ENCODE measurements at places on chromosomes 2 and 18.

DNA sequence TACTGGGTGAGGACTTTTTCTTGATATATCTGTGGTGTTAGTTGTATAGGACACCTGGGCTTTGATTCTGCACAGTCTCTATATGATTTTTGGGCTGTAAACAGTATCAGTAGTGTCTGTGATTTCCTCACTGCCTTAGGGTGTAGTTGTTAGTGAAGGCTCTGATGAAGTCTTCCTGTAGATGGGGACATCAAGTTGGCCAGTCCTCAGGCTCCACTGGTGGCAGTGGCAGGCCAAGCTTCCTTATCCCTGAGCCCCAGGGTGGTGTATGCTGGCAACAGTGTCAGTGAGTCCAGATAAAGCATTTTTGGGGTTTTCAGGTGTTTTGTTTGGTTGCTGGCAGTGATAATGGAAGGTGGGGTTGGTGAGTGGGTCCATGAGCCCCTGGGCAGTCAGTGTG is 961.4 kb downstream of the DSC3 start:
- DNase-seq, result no peak

DNA sequence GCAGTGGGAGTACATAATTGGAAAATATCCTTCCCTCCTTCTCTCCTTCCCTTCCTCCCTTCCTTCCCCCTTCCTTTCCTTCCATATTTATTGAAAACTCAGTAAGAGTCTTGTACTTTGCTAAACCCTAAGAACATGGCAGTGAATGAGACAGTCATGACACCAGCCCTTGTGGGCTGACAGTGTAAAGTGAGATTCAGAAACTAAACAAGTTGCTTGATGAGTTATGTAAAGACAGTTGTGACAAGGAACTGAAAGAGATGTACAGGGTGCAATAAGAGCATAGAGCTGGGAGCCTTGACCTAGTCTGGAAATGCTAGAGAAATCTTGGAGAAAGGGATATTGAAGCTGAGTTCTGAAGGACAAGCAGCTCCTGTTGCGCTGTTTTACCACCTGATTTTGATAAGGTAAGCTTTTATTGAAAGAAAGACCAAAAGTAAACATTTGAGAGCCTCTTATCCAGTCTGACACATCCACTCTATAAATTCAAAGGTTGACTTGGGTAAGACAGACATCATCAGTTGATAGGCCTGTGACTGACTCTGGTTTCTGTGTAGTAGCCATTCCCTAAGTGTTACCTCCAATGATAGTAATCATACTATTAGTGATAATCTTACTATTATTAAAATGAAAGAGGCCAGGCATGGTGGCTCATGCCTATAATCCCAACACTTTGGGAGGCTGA is 66.5 kb upstream of the SKOR2 start:
- no peak for DNase-seq

GRCh38 chr2:24816884-24817283 is 23.7 kb downstream of the CENPO start:
- no peak for DNase-seq

- no peak for DNase-seq
These were observed 409.5 kb upstream of the REG3G start for GRCh38 chr2:78615956-78616355.

GRCh38 chr2:107817378-107817777 is 9.3 kb upstream of the RGPD4 start:
- no peak for DNase-seq

DNA sequence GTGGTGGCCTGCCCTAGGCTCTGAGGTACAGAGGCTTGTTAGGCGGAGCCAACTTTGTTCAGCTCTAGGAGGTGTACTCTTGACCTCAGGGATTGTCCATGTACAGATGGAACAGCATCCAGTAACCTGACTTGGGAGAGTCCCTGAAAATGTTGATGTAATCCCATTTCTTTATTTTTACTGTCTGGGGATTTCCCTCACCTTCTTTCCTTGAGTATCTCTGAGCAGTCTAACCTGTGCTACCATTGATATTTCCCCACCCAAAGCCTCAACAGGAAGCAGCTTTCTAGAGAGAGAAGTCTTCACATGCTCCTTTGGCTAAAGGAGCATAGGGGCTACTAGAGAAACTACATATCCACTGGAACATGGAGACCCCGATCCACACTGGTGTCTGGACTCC is 10.4 kb downstream of the IL36A start:
- DNase-seq, result no peak

DNA sequence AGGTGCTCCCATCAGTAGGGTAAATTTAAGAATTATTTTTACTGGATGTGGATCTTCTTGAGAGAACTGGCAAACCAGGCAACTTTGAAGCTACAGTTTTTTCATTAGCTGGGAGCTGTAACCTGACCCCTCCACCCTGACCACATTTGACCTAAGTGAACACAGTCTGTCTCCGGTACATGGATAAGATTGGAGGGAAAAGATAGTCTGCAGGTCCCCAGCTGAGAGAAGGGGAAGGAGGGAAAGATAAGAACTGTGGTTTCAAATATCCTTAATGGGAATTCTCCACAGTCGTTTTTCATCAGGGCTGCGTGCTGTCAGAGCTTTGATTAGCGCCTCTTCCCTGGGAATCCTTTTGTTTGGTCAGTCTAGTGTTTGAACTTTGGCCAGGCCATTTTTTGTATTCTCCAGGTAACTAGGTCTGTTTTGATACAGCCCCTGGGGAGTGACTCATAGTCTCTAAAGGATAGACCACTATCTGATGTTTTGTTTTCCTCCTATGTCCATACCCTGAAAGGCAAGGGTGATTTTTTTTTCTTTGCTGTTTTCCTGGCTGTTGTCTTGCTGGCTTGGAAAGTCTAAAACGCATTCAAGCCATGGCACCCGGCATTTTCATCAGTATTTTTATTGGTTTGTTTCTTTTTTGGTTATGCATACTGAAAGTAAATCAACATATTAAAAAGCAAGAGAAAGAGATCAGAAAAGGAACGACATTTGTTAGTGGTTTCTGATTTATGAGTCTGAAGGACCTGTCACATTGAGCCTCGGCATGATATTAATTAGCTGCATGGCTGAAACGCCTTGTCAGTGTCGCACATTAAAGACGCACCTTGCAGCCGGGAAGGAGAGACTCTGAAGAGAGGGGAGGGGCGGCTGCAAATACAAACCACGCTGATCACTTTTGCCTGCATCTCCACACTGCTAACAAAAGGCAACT is 183.4 kb upstream of the FN1 start:
- no peak for DNase-seq

DNA sequence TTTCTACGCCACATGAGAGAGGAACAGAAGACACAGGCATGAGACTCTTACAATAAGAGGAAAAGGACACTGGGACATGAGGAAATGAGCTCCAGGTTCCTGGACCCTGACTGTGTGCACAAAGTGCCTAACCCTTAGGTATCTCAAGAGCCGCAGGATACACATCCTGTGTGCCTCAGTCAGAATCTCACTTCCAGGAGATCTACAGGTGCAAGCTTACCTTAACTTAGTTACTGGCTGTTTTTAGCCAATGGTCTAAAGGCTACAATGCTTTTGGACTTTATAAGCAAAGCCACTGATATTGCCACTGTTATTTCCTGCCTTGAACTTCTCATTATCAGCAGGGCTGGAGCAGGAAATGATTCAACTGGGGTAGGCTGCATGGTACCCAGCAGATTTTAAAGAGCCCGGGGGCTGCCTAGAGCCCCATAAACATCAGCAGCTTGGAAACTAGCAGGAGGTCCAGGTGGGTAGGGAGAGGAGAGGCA is 254.4 kb downstream of the ZNF521 start:
- DNase-seq, result no peak

- no peak for DNase-seq
These were observed 3.9 kb downstream of the GYPC start for GRCh38 chr2:126659562-126660467.

- DNase-seq, result no peak
These were observed 81.3 kb downstream of the CERKL start for GRCh38 chr2:181575650-181576025.

- DNase-seq, result no peak
These were observed 10.2 kb downstream of the DSG4 start for GRCh38 chr18:31386741-31387140.

DNA sequence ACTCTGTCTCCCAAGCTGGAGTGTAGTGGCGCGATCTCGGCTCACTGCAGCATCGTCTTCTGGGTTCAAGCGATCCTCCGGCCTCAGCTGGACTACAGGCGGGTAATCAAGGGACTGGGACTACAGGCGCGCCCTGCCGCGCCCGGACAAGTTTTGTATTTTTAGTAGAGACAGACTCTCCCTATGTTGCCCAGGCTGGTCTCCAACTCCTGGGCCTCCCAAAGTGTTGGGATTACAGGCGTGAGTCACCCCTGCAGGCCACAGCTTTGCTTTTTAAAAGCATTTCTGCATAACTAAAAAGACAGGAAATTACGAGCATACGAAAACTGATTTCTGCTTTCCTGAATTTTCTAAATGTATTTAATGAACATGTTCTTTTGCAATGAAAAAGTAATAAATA is 916 bp upstream of the OSBPL1A start:
- no peak for DNase-seq

DNA sequence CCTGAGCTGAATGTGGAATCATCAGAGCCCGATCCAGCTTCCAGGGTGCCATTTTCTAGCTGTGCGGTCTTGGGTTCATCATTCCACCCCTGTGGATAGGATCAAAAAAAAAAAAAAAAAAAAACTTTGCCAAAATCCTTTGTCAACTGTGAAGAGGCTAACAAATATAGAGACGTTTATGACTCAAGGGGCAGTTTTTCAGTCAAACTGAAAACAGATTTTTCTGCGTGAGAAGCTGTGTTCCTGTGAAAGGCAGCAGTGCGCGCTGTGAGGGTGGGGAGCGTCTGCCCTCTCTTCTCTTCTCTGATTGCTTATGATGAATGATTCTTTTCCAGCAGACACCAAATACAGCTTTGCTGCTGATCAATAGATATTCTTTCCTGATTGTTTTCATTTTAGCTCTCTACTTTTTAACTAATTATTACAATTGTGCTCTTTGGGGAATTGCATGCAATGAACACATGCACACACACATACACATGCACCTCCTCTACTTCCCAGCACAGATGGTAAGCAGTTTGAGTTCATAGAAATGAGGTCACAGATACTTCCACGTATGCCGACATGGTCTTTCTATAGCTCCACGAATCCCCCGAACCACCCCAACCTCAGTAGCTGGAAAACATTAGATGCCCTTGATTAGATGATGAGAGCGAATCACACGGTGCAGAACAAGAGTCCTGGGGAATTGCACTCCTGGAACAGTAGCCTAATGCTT is 175.4 kb downstream of the NRP2 start:
- no peak for DNase-seq

DNA sequence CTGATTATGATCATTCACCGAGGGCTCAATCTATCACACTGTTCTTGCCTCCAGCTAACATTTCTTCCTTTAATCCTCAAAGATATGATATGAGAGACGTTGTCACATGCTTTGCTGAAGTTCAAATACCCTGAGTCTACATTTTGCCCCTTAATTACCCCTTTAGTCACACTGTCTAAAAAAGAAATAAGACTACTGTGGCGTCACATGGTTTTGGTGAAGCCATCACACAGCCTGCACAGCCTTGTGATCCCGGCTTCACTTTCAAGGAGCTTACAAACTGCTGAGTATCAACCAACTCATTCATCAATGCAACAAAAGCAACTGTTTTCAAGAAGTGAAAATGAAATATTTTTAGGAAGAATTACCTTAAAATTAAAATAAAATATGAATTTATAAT is 31.9 kb upstream of the SOCS6 start:
- DNase-seq, result no peak

DNA sequence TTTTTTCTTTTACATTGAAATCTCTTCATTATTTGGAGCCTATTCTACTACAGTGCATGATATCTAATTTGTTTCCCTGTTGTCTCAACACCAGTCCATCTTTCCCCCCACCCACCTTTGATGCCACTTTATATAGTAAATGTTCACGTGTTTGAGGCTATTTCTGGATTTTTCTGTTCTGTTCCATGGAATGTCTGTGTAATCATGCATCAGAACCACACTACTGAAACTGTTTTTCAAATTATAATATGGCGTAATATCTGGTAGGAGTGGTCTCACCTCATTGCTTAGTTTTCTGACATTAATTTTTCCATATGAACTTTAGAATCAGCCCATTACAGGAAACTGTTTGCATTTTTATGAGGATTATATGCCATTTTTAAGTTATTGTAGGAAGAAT is 19.1 kb upstream of the NARS1 start:
- DNase-seq, result no peak

- peak; percentile 54 for DNase-seq
These were observed 1.3 kb upstream of the PRKCE start for GRCh38 chr2:45649858-45650811.

DNA sequence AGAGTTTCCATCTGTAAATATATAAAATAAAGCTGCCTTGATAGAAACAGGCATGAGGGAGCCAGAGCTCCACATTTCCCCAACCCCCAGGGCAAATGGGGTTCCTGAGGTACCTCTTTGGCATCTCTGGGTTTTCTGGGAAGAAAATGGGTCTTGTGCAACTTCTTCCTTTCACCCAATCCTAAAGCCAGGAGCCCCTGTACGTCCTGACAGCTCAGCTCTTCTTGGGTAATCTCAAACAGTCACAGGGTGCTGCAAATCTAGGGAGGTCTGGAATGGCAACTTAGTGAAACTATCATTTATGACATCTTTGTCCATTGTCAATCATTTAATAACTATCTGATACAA is 36.6 kb upstream of the STAT1 start:
- no peak for DNase-seq

DNA sequence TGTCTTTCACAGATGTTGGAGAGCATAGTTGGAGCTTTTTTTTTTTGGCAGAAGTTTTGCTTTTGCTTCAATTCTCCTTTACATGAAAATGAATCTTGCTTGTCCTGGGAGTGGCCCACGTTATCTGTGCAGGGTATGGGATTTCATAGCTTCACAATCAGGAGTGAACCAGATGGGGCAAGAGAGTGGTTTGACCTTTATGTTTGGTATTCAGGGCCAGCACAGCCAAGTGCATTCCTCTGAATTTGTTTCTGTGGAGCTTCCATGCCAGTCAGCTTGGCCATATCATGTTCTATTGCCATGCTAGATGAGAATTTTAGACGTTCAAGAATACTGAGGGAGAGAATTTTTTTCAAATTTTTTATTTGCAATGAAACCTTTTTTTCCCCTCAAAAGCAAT is 116.6 kb downstream of the PRPF40A start:
- no peak for DNase-seq

DNA sequence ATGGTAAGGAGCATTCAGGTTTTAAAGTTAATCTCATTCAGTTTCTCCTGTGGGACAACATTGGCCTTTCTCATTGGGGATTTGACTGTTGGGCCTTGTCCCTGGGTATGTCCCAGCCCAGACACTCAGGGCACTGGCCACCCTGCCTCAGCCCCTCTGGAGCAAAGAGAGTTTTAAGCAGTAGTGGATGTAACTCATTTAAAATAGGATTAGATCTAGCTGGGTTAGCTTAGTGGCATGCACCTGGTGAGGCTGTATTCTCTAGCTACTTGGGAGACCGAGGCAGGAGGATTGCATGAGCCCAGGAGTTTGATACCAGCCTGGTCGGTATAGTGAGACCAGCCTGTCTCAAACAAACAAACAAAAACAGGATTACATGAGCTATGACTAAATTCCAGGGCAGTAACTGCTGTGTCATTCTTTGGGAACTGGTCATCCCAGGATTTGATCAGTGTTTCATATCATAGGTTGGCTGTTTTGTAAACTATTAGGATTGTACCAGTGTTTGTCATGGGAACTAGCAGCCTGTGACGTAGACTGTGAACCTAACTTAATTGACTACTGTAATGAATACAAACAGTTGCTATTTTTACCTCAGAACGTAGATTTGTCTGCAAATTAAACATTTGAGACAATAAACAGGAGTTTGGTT is 12.5 kb downstream of the INPP4A start:
- no peak for DNase-seq
